Left renal pelvis (tissue), 4 donors: ENCODE measurements at places on chromosomes 12 and 14.
A peak's percentile ranks its signal among the peaks of the same experiment; 100 is the strongest.

DNA sequence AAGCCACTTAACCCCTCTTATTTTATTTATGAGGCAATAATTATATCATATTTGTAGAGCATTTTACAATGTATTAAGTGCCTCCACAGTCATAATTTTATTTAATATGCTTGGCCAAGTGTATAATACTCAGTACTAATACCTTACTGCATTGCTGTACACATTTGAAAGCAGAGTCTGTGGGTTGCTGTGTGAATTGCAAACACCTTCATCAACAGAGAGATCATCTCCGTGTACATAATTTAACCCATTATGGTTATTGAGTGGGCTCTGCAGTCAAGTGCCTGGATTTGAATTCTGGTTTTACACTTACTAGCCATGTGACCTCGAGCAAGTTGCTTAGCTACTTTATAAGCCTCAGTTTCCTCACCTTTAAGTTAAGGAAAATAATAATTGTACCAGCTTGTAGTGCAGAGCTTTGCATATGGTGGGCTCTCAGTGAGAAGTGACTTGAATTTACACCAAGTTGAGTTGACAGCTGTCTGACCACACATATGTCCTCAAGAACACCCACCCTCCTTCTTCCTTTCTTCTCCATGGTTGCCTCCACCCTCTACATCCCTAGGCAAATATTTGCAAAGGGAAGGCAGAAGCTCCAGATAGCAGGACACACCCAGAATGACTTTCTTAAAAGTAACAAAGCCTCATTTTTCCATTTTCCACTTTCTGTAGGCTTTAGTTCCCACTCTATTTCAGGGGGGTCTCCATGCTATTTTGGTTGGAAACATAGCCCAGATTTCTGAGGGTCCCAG is 12.3 kb downstream of the CRACR2A start:
- DNase-seq = no peak

DNA sequence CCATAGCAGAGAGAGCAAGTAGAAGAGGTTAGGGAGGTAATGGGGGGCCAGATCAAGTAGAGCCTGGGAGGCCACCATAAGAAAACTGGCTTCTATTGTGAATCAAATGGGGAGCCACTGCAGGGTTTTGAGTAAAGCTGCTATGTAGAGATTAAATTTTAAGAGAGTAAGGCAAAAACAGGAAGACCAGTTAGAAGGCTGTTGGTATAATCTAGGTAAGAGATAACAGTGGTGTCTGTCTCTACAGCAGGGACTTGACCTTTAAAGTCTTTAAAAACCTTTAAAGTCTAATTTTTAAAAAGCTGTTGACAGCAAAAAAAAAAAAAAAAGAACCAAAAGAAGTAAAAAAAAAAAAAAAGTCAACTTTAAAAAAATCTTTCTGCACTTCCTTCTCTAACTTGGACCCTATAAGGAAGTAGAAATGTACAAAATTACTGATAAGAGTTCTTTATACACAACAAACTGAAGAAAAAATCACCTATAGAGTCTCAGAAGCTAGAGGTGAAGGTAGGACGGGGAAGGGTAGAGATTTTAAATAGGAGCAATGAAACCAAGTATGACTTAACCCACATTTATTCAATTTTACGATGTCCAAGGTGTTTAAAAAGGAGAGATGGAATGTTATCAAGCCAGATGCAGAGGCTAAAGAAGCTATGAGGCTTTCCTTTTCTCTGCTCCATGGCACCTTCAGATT is 26.1 kb downstream of the SGPP1 start:
- DNase-seq = no peak

DNA sequence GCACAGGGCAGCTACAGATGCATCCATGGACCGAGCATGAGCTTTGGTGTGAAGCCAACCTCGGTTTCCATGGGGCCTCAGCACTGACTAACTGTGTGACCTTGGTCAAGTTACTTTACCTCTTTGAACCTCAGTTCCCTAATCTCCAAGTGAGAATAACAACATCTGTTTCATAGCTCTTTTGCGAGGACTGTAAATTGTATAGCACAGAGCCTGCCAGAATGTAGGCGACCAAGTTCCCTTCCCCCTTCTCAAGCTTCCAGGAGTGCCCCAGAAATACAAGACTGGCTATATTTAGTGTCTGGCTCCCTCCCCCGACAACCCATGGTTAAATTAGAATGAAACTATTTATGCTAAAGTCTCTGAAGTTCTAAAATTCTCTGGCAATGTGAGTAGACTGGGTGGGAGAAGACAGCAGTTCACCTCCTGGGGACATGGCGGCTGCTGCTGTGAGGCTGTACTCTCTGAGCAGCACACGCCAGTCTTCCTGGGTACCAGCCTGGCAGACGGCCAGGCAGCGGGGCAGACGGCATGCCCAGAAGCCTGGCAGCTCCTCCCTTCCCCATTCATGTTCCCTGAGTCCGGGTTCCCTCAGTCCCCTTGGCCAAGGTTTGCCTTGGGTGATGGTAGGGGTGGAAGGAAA is 22.0 kb upstream of the TMED10 start:
- DNase-seq = no peak

DNA sequence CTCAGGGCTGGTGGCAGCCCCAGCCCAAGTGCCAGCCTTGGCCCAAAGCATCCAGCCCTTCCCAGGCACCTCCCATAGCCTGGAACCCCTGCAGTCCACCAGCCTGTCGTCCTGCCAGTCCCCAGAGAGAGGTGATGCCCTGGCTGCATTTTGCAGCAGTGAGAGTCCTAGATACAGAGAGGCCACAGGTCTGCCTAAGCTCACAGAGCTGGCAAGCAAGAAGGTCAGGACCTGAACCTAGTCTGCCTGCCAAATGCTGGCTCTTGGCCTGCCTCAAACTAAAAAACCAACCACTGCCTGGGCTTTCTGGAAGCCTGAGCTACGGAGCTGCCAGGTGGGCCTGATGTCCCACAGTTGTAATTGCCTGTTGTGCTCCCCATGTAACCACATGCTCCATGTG is 164.9 kb downstream of the PHETA1 start:
- DNase-seq = no peak

GRCh38 chr12:57087010-57087690 is 1.8 kb upstream of the NAB2 start:
- DNase-seq = peak; percentile 61

GRCh38 chr14:92949496-92950192 is 26.7 kb downstream of the CHGA start:
- no peak for DNase-seq

GRCh38 chr12:66624806-66625205 is 54.1 kb downstream of the GRIP1 start:
- no peak for DNase-seq
